T-helper 17 cell (primary cell): ENCODE measurements at places on chromosomes 2 and 18.

DNA sequence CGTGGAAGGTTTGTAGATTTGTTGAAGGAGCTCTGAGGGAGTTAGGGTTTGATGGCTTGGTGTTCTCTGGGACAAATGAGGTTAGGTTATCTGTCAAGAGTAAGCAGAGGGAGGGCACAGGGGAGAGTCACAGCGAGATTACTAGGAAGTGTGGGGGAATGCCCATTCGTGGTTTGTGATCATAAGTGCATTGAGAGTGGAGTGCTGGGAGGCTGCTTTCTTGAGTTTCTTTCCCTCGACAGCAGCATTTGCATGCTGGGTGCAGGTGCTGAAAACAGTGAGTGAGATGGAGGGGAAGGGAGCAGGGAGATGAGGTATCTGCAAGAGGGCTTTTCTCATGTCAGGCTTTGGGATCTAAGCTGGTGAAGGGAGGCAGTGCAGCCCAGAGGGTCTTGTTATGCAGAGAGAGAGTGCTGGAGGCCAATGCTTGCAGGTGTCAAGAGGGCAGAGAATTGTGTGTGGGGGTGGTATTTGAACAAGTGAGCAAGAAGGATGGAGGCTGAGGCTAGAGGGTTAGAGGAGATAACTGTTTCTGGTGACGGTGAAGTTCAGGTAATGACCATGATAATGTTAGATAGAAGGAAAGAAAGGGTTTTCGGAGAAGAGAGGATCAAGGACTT lies 8.8 kb downstream of the RALB start:
- no peak for DNase-seq

GRCh38 chr2:111121028-111121827 lies 514 bp downstream of the BCL2L11 start:
- DNase-seq, result peak; percentile 23

GRCh38 chr18:24173997-24174396 lies 35.1 kb downstream of the CABYR start:
- no peak for DNase-seq

GRCh38 chr18:50796495-50796894 lies 23.3 kb downstream of the MRO start:
- DNase-seq, result no peak

DNA sequence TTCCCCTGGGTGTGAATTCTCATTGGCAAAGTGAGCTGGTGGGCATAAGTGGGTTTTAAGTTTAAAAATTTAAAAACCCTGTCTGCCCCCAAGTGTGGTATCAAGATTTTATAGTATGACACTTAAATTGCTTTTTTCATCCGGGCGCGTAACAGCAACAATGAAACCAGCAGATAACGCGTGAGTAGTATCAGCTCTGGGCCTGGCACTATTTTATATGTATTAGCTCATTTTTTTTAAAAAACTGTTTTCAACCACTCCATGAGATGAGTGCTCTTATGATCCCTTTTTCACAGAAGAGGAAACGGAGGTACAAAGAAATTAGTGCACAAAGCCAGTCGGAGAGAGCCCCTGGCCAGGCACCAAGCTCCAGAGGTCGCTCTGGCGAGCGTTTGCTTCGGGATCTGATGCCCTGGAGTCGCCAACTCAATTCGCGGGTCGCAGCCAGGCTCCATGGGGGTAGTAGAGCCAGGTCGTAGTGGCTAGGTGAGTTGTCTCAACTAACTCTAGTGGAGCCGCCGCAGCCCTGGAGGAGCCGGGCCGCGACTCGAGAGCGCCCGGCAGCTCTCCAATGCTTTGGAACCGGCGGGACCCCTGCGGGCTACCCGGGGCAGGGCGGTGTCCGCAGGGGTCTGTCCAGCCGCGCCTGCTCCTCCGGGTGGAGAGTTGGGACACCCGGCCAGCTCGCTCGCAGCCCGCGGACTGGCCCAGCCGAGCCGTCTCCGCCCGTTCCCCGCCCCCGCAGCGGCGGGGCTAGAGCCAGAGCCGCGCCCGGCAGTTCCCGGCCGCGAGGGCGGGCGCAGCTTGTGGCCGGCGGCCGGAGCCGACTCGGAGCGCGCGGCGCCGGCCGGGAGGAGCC lies at the start of gene IL1R1:
Gene IL1R1, plus strand, starts transcription at position 777 of the 859 bp plus-strand sequence. CDS start 14,979 bp downstream, outside the sequence.
- DNase-seq, result no peak

DNA sequence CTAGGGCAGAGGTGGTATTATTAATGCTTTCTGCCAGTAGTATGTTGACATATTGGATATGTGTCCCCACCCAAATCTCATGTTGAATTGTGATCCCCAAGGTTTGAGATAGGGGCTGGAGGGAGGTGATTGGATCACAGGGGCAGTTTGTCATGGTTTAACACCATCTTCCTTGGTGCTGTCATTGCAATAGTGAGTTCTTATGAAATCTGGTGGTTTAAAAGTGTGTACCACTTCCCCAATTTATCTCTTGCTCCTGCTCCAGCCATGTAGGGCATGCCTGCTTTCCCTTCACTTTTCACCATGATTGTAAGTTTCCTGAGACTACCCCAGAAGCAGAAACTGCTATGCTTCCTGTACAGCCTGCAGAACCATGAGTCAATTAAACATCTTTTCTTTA lies 47.1 kb upstream of the THSD7B start:
- DNase-seq, result no peak

DNA sequence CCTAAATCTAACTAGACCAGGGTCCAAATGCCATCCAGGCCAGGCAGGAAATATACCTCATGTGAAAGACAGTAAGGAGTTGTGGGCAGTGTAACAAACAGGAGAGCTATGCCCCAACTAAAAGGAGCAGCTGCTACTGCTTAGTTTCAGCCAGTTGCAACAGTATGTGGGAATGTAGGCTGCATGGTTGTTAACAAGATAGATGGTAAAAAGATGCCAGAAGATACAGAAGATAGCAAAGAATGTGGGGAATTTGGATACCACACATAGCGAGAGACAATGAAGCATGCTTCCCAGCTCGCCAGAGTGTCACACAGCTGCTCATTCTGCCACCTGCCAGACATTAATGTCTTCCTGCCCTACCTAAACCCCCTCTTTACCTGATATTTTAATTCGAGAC lies 39.4 kb upstream of the CYBRD1 start:
- DNase-seq, result no peak

DNA sequence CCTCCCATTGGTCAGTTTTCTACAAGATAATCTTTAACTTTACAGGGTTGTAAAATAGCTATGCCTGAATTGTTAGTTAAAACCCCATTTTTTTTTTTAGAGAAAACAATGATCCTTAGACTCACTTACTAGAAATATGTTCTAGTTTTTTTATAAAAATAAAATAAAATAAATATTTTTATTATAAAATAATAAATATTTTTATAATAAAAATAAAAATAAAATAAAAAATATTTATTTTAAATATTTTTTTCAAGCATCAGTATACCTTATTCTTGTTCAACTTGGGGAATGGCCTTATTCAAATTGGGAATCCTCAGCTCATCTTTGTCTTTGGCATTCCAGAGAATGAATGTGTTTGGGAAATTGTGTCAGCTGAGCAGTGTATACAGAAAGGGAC lies 20.8 kb upstream of the IL1RL1 start:
- DNase-seq, result no peak

GRCh38 chr2:189056200-189057106 lies 82.3 kb downstream of the COL3A1 start:
- no peak for DNase-seq
